GM12864 (cell line): ENCODE measurements at places on chromosomes 12 and 14.

- no peak for DNase-seq
These were observed 576 bp downstream of the ZBTB1 start for GRCh38 chr14:64504897-64505794.

DNA sequence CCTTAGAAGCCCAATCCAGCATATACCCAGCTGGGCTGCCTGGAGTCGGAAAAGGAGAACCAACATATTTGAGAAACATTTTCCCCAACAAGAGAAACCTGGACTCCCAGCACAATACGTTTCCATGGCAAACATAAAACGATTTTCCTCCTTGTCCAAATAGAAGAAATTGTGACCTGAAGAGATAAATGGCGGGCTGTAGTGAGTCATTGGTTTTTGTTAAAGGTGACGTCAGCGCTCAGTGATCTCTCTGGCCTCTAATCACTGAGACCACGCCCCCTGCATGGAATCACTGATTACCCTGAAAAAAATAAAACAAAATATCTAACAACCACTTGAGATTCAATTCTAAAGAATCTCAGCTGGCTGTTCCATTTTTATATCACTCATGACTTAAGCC, 6.0 kb downstream of the CCDC60 start:
- no peak for DNase-seq

- no peak for DNase-seq
These were observed 268.1 kb downstream of the EGLN3 start for GRCh38 chr14:33682760-33683159.

DNA sequence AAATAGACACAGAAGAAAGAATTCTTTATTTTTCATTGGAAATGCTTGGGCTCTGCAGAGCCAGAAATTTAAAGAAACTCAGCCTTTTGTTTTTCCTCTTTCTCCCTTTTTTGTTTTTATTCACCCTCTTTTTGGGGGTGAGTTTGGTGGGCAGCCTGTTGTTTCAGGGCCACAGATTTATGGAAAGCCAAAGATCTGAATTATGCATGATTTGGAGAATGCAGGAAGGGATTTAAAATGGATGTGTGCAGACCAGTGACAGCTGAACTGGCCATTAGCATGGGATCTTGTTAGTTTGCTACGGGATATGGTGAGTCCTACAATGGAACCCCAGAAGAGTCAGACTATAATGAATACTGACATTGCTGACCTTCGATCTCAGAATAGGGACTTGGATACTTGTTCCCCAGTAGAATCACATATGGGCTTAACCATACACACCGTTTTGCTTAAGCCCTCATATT, 7.7 kb upstream of the ATXN2 start:
- DNase-seq, result no peak

GRCh38 chr14:31977001-31977556, 100.0 kb upstream of the ARHGAP5 start:
- DNase-seq, result no peak

GRCh38 chr14:36843410-36843809, 181.8 kb downstream of the PAX9 start:
- DNase-seq, result no peak

DNA sequence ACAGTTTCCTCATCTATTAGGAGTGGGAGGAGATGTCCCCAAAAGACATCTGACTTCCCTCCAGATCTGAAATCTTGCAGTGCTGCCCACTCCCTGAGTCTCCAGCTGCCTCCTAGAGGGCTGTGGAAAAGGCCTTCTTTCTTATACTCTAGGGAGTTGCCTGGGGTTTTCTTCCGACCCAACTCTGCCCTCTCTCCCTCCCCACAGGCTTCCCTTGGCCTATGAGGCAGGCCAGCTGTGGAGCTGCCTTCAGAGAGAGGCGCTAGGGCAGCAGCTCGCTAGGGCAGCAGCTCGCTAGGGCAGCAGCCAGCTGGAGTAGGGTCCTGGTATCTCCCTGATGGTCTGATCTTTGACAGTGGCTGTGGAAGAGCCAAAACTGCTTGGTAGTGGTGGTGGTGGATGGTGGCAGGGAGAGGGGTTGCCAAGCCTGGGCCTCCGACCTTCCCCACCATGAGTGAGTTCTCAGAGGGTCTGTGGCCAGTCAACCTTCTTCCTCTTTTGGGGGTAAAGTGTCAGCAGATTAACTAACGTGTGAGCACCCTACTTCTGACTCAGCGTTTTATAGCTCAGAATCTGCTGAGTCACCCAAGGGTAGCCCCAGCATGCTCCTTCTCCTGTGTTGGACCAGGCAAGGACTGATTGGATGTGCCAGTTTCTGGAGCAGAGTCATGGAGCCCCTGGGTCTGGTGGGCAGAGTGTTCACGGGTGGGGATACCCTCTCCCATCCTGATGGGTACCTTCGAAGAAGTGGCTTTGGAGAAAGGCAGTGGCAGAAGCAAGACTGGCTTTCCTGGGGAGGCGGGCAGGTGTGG, 2.3 kb downstream of the SLC48A1 start:
- no peak for DNase-seq

GRCh38 chr12:45329238-45329637, 113.3 kb downstream of the ANO6 start:
- no peak for DNase-seq

DNA sequence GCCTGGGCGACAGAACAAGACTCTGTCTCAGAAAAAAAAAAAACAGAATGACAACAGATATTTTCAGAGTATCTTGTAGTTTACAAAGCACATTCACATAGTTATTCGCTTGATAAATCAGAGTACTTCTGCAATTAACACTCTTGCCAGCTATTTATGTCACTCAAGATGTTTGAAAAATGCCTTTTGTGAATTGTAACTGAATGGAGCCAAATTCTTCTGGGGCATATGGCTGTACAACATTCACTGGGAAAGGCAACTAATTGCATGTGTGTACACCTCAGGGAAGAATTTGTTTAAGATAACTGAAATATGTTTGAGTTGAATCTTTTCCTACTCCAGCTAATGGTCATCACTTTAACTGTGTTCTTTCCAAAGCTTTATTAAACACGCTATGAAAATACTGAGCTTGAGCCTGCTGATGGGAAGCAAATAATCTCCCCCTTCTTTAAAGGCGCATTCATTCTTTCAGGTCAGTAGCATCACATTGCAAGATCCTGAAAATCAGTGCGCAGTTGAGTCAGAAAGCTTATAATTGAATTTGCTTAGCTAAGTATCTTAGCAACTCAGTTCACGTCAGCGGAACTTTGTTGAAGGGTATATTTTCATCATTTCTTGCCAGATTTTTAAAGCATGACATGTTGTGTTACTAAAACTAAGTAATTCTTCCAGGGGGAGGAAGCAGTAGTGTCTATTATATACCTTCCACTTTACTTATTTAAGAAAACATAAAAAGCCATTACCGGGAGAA, 66.6 kb downstream of the SINHCAF start:
- DNase-seq, result no peak

DNA sequence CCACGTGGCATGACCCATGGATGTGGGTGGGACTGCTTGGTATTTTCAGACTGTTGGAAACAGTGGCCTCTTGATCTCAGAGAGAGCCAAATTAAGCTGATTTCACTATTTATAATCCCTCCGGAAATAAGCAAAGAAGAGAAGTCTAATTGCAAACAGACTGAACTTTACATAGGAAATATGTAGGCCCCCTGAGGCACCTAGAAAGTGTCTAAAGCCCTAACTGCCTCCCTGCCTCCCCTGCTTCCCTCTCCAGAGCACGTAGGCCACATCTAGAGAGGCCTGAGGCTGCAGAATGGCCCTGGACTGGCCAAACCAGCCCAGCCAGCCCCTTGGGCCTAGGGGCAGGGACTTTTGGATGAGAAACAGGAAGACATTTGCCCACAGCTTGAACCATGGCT, 123.8 kb downstream of the ZFP36L1 start:
- DNase-seq, result no peak

DNA sequence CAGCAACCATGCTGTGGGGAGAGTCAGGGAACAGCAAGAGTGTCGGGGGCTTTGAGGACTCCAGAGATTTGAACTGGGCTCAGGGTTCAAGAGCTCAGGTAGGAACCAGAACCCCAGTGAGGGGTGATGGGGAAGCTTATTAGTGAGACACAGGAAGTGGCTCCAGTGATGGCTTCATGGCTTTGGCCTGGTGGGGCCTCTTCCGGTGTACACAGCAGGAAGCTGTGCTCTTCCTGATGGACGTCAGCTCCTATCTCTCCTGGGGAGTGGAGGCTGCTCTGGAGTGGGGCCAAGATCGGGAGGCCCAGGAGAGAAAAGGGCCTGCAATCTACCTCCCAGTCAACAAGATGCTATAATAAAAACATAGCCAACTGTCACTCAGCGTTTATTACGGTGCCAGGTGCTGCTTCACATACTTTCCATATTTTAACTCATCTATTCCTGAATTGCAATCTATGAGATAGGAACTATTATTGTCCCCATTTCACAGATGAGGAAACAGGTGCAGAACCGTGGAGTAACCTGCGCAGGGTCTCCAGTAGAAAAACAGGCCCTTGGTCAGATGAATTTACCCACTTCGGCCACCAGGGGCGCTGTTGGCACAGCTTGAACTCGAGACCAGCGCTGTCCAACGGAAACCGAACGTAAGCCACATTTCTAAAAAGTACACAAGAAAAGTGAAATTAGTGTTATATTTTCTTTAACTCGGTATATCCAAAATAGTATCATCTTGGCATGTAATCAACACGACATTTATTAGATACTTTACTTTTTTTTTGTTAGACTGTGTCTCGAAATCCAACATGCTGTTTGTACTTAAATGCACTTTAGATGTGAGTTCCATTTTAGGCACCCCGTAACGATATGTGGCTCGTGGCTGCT, 63.6 kb upstream of the DLK1 start:
- no peak for DNase-seq

GRCh38 chr12:109053382-109054123, 1.2 kb downstream of the USP30 start:
- DNase-seq, result peak; percentile 34

- no peak for DNase-seq
These were observed 202.7 kb downstream of the RASSF9 start for GRCh38 chr12:85633491-85633890.

GRCh38 chr12:27207615-27208413, 36.3 kb upstream of the STK38L start:
- peak; percentile 84 for DNase-seq

DNA sequence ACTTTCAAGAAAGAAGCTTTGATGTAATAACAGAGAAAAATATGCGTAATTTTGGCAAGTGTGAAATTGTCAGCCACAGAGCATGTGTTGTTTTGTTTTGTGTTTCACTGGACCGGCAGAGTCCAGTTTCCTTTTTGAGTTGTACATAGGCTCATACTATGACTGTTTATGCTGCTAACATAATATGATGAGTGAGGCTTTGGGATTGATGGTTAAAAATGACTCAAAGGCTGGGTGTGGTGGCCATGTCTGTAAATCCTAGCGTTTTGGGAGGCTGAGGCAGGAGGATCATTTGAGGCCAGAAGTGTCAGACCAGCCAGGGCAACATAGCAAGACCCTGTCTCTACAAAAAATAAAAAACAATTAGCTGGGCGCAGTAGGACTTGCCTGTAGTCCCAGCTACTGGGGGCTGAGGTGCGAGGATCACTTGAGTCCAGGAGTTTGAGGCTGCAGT, 487.9 kb downstream of the PCNX1 start:
- no peak for DNase-seq

DNA sequence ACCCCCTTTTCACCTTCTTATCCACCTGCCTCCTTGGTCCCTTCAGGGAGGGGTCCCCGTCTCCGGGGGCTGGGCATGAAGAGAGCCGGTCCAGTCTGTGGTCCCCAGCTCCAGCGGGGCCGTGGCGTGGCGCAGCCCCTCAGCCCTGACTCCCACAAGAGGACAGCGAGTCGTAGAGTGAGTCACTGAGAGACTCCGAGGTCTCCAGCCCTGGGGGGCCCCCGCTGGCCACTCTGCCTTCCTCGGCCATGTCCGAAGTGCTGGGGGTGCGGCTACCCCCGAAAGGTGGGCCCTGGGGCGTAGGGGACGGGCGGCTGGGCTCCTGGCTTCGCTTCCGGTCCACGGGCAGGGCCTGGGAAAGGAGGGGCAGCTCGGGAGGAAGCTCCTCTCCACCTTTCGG, 36.5 kb downstream of the NCKAP5L start:
- no peak for DNase-seq

DNA sequence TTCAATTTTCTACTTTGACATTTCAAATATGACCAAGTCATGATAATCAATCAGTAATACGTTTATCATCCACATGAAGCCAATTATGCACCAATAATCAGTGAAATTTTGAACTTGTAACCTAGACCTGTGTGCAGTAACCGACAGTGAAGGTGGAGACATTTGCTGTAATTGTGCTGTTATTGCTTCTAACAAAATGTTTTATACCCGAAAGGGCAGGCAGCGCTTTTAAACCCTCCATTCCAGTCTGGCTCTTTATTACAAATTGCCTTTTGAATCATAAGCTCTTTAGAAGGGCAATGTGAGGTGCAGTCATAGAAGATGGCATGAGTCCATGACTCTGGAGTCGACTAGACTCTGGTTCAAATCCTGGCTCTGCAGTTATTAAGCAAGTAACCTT, 135.7 kb downstream of the GXYLT1 start:
- no peak for DNase-seq

DNA sequence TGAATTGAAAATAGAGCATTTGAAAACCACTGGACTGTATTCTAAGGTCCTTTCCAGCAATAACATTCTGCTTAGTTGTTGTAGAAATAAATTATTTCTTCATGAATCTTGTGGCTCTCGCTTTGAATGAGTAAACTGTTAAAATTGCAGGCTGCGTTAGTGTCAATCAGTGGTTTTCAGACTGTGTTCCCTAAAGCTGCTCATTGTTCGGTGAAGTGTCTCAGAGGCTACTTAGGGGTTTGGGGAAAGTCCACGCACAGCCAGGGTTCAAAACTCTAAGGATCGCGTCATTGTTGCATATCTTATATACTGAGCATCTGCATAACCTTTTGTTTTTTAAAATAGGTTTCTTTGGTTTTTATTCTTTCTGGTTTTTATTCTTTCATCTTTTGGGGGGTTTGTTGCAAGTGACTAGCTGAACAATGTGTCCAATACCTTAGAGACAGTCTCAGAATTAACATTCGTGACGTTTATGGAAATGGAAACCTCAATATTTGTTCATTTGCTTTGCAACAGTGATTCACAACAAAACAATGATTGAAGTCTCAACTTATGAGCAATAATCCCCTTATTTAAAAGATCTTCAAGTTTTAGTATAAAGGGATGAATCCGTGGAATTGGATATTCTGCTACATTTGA, 108.1 kb downstream of the TTLL5 start:
- no peak for DNase-seq

DNA sequence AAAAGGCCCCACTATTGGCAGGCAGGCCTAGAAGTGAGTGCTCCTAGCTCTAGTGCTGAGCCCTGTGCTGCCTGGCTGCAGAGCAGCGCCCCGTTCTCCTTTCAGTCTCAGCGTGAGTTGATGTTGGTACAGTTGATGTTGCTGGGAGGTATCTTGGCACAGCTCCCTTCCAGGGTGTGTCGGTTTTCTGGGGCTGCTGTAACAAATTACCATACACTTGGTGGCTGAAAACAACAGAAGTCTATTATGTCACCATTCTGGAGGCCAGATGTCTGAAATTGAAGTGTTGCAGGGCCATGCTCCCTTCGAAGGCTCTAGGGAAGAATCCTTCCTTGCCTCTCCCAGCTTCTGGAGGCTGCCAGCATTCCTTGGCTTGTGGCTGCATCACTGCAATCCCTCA, 151.4 kb downstream of the TSPAN9 start:
- DNase-seq, result no peak
